Left ventricle myocardium superior (tissue), 1 donor: ENCODE measurements at places on chromosomes 2 and 18.

DNA sequence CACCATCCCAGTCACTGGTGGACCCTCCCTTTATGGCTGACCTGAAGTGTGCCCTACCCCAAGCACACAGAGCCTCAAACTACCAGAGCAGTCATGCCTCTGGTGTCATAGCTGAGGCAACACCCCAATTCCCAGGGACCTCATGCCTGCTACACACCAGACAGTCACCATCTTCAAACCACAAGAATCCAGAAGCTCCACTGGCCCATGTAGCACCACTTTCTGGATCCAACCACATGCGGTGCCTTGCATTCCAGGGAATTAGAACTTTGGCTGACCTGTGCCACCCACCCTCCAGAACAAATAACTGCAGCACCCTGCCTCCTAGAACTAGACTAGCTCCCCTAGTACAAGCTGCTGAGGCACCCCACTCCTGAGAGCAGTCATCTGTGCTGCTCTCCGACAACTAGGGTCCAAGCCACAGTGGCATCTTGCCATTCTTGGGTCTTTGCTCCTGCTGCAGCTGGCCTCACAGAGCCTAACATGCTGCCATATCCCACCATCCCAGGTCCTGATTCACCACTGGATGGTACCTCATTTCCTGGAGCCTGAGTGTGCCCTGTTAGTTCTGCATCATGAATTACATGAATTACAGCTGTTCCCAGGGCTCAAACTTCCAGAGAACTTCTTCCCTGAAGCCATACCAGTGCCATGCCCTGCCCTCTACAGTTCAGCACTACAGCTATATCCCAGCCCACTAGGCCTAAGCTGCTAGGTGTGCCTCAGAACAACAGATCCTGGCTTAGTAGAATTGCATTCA lies 243.8 kb upstream of the CHST9 start:
- DNase-seq = no peak

- no peak for DNase-seq
Measured at GRCh38 chr2:201984800-201985525, 48.7 kb upstream of the FZD7 start.

- no peak for DNase-seq
Measured at GRCh38 chr18:39781565-39781964, 2173.5 kb upstream of the PIK3C3 start.

GRCh38 chr18:34660572-34660971 lies 49.5 kb upstream of the DTNA start:
- DNase-seq = no peak

DNA sequence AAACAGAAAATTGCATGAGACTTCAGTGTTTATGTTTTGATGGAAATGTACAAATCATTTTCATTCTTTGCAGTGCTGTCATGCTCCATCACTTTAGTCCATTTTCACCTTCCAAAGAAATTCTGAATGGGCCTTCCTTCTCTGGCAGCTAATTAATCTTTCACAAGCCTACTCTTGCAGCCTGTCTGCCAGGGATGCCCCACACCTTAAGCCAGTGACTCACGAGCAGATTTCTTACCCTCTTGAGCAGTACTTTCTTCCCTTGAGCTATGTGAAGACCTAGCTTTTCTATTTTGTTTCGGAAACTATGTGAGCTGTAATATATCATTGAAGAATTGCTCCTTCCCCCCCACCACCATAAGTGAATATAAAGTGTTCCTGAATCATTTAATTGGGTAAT lies 404.3 kb upstream of the VWC2L start:
- DNase-seq = no peak

- DNase-seq = no peak
Measured at GRCh38 chr18:3966246-3966641, 488.9 kb downstream of the DLGAP1 start.

DNA sequence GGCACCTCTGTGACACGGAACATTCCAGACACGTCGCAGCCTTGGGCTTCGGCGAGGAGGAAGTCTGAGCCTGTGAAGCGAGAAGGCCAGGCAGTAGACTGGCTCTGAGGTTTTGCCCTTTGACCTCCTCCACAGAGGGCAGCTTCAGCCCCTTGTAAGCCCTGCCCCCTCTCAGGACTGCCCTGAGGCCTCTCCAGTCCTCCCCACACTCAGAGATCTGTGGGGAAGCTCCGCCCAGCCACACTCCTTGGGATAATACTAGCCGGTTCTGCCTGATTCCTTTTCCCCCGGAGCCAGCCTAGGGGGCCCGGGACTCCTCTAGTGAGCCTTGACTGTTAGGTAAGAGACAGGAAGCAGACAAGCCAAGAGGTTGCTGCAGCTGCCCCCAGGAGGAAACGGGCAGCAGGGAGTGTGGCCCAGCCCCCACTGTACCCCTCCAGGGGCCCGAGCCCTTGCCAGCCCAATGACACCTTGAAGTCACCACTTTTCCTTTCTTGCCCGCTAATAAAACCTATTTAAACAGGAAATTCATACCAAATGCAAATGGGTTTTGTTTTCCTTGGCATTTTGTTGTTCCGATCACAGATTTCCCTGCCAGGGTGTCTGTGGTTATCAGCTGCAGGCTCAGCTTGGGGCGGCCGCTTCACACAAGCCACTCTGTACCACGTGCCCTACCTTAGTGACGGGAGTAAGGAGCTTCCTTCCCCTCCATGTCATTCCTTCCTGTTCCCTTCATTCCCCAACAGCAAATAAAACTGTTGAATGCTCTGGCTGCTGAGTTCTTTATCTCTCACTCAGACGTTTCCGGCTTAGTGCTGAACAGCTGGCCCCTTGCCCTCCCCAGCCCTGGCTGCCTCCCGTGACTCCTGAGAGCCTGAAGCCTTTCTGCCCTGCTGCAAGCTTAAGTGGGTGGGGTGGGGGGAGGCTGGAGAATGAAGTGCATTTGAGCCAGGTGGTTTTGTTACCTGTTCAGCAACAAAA lies 124.7 kb downstream of the CABLES1 start:
- peak; percentile 88 for DNase-seq

DNA sequence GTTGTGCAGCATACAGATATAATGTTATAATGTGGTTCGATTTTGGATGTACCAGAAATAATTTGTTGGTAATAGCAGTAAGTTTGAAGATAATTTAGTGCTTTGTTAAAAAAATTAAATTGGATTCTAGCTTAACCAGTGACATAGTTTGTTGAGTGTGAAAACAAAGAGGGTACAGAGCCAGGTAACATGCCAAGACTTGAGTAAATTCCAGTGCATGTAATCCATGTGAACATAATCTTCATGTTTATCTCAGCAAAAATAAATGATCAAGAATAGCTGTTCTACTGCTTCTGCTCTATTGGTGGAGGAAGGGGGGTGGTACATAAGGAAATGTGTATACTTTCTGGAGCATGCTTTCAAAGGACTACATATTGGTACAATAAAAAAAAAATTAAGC lies 165.8 kb downstream of the DNAH7 start:
- no peak for DNase-seq

DNA sequence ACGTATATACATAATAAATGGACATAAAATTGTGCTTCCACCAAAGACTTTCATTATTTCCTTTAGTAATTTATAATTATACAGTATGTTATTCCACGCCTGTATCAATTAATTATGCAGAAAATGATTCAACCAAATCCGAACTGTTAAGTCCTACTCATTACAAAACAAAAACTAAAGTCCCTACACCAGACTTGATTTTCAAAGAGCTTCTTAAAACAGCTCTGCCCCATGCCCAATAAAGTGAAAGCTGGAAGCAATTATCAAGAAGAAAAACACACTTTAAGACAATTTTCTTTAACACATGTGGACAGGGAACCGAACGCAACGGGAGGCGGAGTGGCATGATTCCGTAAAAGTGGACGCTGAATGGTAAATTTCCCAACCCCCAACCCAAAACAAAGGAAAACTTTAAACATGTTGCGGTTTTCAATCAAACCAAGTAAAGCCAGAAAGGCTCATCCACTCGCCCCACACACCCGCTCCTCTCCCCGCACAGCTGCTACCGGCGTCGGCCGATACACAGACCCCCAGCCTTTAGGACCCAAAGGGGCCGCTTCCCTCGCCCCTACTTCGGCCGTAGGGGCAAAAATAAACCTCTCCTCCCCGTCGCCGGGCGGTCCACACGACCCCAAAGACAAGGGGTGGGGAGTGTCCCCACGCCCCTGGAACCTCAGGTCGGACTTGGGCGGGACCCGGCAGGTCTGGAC lies 705 bp downstream of the YES1 start:
- no peak for DNase-seq

DNA sequence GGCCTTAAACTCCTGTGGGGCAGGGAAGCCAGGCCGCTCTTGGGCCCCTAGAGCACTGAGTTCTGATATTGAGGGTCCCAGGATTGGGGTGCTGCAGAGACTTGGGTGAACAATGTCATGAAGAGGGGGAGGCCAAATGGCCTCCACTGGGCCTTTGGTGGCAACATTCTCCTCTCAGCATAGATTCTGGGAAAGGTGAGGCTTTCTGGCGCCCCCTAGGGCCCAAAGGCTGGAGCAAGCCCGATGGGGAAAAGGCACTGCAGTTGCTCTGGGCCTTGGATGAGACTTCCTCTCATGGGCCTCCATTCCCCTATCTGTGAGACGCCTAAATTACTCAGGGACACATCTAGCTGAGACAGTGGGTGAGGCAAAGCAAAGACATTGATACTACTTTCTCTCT lies 84.8 kb downstream of the ACAA2 start:
- peak; percentile 51 for DNase-seq

- no peak for DNase-seq
Measured at GRCh38 chr2:74567881-74568280, 13.4 kb downstream of the DOK1 start.

GRCh38 chr2:25996844-25997243 lies 14.5 kb upstream of the KIF3C start:
- DNase-seq = no peak

DNA sequence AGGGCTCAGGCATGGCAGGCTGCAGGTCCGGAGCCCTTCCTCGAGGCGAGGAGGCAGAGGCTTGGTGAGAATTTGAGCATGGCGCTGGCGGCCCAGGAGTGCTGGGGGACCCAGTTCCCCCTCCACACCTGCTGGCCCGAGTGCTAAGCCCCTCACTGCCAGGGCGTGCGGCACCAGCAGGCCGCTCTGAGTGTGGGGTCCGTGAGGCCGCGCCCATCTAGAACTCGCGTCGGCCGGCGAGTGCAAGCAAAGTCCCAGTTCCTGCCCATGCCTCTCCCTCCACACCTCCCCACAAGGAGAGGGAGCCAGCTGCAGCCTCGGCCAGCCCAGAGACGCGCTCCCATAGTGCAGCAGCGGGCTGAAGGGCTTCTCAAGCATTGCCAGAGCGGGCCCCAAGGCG lies 233.0 kb downstream of the PIEZO2 start:
- no peak for DNase-seq

- no peak for DNase-seq
Measured at GRCh38 chr2:191901031-191901430, 54.1 kb upstream of the CAVIN2 start.

DNA sequence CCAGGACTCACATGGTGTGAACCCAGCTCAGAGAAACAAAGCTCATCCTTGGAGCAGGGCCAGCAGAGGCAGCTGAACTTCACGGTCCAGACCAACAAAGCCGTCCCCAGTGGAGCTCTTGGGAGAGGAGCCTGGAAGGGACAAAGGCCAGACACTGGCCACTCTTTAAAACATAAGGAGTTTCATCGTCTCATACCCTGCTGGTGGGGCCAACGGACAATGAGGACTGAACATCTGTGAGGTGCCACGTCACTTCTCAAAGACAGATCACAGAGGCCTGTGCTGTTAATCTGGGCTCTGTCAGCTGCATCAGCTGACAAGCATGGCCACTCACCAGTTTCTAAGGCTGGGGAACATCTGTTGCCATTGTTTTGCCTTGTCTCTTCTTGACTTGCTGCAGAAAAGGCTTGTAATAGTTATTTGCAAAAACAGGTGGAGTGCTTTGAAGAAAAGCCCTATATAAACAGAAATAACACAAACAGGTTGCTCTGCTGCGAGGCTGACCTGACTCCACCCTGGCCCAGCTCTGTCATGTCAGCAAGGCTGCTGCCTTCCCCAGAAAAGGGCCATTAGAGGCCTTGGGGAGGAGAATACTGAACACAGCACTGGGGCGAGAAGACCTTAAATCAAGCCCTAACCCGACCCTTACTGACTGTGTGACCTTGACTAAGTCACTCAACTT lies 68.1 kb upstream of the DAPL1 start:
- peak; percentile 55 for DNase-seq

DNA sequence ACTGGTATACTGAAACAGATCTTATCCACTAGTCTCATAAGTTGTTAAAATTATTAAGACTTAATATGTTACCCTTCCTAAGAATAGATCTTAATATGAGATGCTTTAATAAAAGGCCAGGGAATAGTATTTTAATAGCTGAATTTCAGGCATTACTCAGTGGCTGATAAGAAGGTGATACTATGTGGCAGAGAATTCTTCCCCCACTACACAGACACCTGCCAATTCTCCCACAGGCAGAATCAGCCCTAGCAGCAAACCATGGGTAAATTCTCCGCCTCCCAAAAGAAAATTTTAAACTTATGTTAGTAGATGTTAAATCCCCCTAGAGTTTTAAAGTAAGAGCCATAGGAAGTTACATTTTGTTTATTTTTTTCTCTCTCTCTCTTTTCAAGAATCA lies 888.8 kb downstream of the LRP1B start:
- DNase-seq = no peak

- no peak for DNase-seq
Measured at GRCh38 chr2:19623488-19623887, 265.1 kb upstream of the OSR1 start.

- peak; percentile 28 for DNase-seq
Measured at GRCh38 chr2:60735496-60736250, 20.4 kb upstream of the PAPOLG start.

GRCh38 chr18:49023938-49024803 lies 73.4 kb upstream of the SMAD7 start:
- DNase-seq = no peak

DNA sequence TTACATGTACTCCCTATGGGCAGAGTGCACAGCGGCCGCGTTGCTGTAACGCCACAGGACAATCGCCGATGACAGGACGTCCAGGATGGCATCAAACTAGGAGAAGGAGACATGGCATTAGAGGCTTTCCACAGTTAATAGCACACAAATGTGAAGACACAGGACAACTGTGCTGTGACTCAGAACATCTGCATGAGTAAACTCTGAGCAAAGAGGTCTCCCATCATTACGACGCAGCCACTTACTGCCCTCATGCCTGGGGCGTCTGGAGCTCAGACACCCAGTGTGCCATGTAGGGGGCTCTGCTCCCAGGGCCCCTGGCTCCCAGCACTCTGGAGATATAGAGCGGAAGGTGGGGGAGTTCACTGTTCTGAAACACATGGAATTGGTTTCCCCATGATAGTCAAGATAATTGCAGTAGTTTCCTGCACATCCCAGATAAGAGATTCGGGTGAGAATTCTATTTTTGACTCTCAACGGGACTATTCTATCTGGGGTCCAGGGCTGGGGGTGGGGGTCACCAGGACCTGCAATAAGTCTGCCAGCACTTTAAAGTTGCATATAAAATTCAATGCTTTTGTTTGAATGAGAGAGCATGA lies 168.1 kb downstream of the TMEM163 start:
- no peak for DNase-seq
